Amniotic stem cell (primary cell): ENCODE measurements at places on chromosomes 12 and 14.
A peak's percentile ranks its signal among the peaks of the same experiment; 100 is the strongest.

DNA sequence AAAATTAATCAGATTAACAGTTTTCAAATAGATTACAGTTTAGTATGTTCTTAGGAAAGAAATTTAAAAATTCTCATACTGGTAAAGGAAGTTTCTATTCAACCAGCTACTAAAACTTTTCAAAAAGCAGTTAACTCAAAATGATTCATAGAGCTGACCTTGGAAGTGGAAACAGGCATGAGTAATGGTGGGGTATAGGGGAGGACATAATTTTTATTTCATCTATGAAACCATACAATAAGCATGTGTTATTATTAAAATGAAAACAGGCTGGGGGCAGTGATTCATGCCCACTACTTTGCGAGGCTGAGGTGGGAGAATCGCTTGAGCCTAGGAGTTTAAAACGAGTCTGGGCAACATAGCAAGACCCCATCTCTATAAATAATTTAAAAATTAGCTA is 73.0 kb downstream of the DNAI7 start:
- DNase-seq: no peak

- DNase-seq: no peak
These were observed 43.6 kb upstream of the TRIM9 start for GRCh38 chr14:51138404-51139103.

- no peak for DNase-seq
These were observed 56.3 kb downstream of the DHRS2 start for GRCh38 chr14:23692416-23692815.

DNA sequence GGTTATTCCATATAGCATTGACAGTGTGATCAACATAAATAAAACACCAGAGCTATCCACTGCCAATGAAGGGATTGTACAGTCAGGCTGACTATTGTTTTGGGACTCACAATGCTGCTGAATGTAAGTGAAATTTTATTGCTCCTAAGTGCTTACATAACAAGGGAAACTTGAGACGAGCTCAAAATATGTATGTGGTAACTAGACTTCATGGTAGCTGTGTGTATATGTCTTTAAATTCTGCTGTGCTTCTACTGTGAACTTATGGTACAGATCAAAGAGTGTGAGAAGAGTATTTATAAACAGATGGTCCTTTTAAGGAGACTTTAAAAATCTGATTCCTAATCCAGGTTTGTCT is 6.9 kb downstream of the FLRT2 start:
- DNase-seq: no peak

- no peak for DNase-seq
These were observed 4.1 kb downstream of the PLXNC1 start for GRCh38 chr12:94152292-94153078.

- no peak for DNase-seq
These were observed 45.5 kb upstream of the FAR2 start for GRCh38 chr12:29103539-29103974.

DNA sequence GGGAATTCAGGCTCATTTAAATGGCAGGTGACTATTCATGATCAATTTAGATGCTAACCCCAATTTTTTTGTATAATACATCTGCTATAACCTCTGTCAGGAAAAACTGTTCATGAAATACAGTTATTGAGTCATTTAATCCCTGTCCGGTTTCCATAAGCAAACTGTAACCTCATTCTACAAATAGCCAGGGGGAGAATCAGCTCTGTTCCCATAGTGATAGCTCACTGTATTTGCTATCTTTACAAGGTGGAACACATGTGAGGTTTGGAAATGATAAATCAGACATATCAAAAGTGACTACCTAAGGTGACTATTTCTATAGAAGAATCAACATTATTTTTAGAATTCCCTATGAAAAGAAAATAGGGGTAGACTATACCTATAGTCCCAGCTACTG is 38.6 kb upstream of the VPS33A start:
- DNase-seq: no peak

DNA sequence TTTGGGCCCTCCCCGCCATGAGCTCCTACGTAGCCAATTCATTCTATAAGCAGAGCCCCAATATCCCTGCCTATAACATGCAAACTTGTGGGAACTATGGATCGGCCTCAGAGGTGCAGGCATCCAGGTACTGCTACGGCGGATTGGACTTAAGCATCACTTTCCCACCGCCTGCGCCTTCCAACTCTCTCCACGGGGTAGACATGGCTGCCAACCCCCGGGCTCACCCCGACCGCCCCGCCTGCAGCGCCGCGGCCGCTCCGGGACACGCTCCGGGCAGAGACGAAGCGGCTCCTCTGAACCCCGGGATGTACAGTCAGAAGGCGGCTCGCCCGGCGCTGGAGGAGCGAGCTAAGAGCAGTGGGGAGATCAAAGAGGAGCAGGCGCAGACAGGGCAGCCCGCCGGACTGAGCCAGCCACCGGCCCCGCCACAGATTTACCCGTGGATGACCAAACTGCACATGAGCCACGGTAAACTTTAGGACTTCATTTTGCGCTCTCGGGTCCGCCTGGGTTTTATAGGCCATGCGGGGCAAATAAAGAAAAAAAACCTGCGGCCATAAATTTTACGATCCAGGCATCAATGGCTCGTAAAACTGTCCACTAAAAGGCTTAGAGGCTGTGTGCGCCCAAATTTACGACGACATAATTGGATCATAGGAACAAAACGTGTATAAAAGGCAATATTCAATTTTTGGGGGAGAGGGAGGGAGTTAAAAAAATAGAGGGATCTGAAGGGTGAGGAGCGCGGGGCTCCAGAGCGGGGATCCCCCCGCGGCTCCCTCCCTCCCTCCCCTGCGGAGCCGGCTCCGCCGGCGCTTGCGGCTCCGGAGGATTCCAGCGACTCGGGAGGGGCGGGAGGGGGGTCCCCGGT is 493 bp downstream of the HOXC5 start:
- no peak for DNase-seq

GRCh38 chr12:77847680-77848431 is 17.2 kb downstream of the NAV3 start:
- DNase-seq: peak; percentile 33

- no peak for DNase-seq
These were observed 678.7 kb upstream of the TMEM132C start for GRCh38 chr12:127588249-127588648.

DNA sequence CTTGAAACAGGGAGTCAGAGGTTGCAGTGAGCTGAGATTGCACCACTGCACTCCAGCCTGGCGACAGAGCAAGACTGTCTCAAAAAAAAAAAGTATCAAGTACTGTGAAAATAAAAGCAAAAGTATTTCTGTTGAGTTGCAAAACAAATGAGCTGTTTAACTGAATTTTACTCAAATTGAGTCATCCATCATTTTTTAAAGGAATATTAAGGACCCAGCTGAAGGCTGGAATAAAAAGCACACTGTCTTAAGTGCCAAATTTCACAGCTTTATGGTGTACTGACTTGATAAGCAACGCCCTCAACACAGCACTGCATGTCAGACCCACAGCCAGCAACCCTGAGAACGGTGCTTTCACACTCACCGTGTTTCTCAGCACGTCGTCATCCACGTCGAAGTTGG is 57.9 kb downstream of the AMN start:
- no peak for DNase-seq

- DNase-seq: no peak
These were observed 1.4 kb upstream of the SUDS3 start for GRCh38 chr12:118374909-118375308.

- no peak for DNase-seq
These were observed 32.9 kb downstream of the EVL start for GRCh38 chr14:100098171-100098570.

- no peak for DNase-seq
These were observed 427 bp upstream of the TMEM120B start for GRCh38 chr12:121712190-121712460.

- no peak for DNase-seq
These were observed 44.6 kb upstream of the NPFF start for GRCh38 chr12:53551889-53552291.

GRCh38 chr12:11731455-11731854 is 82.0 kb downstream of the ETV6 start:
- DNase-seq: no peak

- DNase-seq: no peak
These were observed 4.3 kb upstream of the OTX2 start for GRCh38 chr14:56814519-56814959.

GRCh38 chr14:91732439-91732838 is 553 bp upstream of the CATSPERB start:
- DNase-seq: no peak

GRCh38 chr14:106556665-106557289 is 1030.4 kb downstream of the TMEM121 start:
- DNase-seq: no peak

GRCh38 chr12:18658829-18659228 is 79.0 kb downstream of the PLCZ1 start:
- DNase-seq: no peak

DNA sequence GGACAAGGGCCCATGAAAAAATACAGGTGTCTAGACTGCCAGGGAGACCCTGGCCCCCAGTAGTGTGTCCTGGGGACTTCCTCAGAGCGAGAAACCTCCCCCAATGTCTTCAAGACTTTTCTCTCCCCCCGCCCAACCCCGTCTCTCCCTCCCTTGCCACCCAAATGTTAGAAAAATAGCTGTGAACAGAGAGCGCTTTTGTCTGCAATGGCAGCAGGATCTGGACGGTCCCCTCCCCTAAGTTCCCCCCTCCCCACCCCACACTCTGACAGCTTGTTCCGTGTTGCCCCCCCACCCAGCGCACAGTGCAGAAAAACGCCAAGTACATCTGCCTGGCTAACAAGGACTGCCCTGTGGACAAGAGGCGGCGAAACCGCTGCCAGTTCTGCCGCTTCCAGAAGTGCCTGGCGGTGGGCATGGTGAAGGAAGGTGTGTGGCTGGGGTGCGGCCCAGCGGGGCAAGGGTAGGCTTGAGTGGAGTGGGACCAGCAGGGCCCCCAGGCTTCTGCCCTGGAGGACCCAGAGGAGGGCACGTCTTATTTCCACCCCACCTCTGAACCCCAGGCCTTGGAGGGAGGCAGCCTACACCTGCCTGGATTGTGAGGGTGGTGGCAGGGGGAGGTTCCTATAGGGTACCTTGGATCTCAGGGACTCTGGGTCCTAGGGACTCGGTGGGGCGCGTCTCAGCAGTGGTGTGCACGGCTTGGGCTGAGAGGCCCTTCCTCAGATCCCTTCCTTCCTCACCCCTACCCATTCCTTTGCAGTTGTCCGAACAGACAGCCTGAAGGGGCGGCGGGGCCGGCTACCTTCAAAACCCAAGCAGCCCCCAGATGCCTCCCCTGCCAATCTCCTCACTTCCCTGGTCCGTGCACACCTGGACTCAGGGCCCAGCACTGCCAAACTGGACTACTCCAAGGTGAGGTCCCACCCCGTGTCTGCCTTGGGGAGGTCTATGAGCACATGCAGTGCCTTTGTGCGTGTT is 4.8 kb downstream of the NR4A1 start:
- DNase-seq: no peak

- no peak for DNase-seq
These were observed 143.4 kb upstream of the PRICKLE1 start for GRCh38 chr12:42732908-42733411.

DNA sequence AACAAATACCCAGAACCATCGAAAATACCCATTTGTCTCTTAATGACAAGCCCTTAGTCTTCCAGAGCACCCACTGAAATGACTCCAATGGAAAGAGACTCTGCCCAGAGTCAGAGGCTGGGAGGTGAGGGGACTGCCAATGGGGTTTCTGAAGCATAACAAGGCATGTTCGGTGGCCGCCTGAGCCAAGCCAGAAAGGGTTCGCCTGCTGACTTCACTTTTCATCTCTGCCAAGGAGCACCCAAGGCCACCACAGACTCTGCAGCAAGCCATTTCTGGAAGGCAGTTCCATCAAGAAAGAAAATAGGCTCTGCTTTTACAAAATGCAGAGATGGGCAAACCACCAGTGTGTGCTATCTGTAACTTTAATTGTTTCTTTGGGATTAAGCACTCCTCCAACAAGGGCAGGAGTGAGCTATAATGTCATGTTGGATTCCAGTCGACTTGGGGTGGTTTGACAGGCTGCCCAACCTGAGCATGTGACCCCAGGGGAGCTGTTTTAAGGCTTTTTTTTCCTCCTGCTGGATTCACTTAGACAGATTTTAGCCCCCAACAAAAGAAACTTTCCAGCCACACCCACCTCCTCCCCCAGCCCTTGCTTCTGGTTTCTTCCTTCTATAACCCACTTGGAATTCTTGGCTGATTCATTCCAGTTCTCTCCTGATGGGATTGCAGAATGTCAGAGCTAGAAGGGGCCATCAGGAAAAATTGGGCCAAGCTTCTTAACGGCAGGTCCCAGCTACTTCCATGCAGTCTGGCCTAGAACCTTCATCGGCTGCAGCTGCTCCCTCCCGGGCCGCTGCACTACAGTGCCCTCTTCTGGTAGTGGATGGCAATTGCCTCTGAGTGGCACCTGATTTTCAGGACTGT is 24.1 kb downstream of the CKAP4 start:
- peak; percentile 19 for DNase-seq

DNA sequence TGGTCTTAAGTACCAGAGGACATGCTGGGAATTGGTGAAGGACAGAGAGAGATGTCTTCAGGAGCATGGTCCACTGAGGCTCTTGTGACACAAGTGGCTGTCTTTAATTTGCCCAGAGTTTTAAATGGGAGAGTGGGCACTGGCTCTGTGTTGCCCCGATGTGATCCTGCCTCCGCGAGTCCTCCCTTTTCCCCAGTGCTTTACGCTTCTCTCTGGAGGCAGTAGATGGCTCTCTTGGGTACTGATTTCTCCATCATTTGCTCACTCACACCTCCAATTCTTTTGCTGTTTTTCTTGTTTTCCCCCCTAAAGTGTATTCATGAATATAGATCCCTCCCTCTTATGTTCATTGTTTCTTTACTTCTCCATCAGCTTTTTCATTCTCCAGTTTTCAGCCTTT is 74.3 kb downstream of the EMP1 start:
- DNase-seq: no peak
